ENCODE measurements at places on chromosomes 11 and 22.
A peak's percentile ranks its signal among the peaks of the same experiment; 100 is the strongest.

- DNase-seq: no peak
- no peaks in the 10 kb centered on the region for H3K4me1 ChIP-seq
- no peak overlapping the region for H3K4me3 ChIP-seq
Observed at GRCh38 chr11:27648840-27649239, 51.4 kb downstream of the BDNF start.

- no peak overlapping the region for H3K27ac ChIP-seq
- no peak overlapping the region for H3K4me3 ChIP-seq
- H3K36me3 ChIP-seq: peaks cover 54% of the 10 kb centered on the region
- DNase-seq: no peak
Observed at GRCh38 chr11:6596239-6596877, 7.1 kb downstream of the RRP8 start.

DNA sequence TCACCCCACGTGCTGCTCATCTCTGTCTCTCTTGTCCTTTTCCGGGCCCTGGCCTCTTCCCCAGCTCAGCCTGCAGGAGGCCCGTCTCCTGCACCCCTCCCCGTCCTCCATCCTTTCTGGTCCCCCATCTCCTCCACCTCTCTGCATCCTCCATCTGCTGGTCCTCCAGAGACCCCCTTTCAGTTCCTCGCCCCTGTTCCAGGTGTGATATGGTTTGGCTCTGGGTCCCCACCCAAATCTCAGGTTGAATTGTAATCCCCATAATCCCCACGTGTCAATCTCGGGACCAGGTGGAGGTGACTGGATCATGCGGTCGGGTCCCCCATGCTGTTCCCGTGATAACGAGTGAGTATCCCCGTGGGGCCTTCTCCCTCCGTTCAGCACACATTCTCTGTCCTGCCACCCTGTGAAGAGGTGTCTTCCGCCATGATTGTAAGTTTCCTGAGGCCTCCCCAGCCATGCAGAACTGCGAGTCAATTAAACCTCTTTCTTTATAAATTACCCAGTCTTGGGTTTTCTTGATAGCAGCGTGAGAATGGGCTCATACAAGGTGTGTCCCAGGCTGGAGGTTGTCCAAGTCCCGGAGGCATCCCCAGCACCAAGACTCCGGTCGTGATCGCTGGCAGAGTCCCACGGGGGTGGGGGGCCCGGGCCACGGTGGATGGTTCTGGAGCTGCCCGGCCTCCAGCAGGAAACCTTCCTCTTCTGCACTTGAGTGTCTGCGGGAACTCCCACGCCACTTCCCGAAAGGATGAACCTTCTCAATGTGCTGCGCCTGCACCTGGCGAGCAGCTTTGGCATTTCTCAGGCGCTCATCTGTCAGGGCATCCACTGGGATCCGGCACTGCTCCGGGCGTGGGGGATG lies 29.0 kb upstream of the TOLLIP start:
- peaks cover 6% of the 10 kb centered on the region for H3K4me1 ChIP-seq
- no peaks in the 10 kb centered on the region for H3K36me3 ChIP-seq
- no peak overlapping the region for H3K27ac ChIP-seq
- no peaks in the 10 kb centered on the region for H3K27me3 ChIP-seq
- no peak overlapping the region for H3K4me3 ChIP-seq

DNA sequence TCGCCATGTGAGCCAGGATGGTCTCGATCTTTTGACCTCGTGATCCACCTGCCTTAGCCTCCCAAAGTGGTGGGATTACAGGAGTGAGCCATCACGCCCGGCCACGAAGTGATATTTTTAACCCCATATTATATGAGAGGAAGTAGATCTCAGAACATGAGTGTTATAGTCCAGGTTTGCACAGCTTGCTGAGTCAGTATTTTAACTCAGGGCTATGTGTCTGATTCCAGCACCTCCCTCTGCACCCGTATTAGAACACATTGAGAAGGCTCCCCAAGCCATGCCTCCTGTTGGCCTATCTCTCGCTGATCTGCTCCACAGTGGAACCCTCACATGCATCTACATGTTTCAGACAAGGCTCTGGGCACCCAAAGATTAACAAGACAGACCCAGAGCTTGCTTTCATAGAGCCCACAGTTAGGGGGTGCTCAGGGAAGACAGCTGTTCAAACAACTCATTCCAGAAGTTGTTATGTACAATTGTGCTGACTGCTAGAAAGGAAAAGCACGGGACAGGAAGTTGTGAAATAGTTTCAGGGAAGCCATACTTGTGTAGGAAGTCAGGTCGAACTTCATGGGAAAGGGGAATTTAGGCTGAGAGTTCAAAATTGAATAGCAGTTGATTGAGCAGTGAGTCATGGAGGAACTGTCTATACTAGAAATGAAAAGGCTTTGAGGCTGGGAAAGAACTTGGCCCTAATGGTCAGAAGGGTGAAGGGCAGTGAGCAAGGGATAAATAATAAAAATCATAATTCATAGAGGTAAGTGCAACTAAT lies 49.3 kb upstream of the CLPB start:
- H3K4me1 ChIP-seq: peaks cover 8% of the 10 kb centered on the region

GRCh38 chr11:97109078-97109477 lies 719.3 kb downstream of the JRKL start:
- no peak overlapping the region for H3K4me3 ChIP-seq
- H3K27ac ChIP-seq: no peak overlapping the region
- no peak for DNase-seq
- H3K36me3 ChIP-seq: no peaks in the 10 kb centered on the region
- H3K4me1 ChIP-seq: no peaks in the 10 kb centered on the region

DNA sequence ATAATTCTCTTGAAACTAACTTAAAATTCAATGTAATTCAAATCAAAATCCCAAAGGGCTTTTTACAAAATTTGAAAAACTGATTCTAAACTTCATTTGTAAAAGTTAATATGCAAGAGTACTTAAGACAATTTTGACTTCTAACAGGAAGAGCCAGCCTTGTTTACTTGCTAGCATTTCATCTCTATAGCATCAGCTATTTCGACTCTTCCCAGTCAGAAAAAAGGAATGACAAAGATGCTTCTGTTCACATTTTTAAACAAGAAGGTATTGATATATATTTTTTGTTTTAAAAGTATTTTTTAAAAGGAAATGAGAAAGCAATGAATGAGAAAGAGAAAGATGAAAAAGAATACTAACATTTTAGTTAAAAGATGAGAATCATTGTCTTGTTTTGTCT lies 16.4 kb downstream of the SLN start:
- peak overlapping the region; percentile 66 for H3K27ac ChIP-seq
- DNase-seq: no peak
- no peaks in the 10 kb centered on the region for H3K27me3 ChIP-seq

DNA sequence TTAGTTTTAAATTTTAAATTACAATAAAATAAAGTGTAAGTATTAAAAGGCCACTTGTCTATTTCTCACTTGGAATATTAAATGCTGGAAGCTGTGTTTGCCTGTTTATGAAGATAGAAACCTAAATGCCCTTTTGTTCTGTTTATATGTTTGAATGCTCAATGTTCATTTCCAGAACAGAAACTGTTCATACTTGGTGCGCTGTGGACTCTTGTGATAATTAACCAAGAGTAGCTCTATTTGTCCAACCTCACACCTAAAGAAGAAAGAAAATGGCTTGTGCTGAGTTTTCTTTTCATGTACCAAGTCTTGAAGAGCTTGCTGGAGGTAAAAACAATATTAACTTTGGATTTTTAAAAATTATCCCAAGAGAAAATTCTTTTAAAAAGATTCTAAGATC lies 5.7 kb downstream of the C11orf54 start:
- H3K27me3 ChIP-seq: no peaks in the 10 kb centered on the region
- no peak overlapping the region for H3K27ac ChIP-seq
- no peaks in the 10 kb centered on the region for H3K4me1 ChIP-seq
- no peak for DNase-seq
- H3K4me3 ChIP-seq: no peak overlapping the region

DNA sequence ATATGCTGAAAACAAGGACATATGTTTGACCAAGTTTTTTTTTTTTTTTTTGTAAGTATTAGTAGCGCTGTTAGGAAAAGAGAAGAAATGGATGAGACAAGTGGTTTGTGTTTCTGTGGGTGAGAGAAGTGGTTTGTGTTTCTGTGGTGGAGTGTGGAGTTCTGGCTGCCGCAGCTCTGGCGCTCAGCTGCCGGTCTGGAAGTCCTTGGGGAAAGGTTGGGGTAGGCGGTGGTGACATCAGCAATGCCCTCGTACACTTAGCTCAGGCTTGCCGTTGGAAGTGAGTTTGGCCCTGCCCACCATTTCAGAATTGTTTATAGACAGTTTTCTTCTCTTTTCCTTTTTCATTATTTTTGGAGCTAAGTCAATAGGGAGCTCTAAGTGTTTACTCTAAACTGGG lies 116.6 kb downstream of the TBC1D22A start:
- no peaks in the 10 kb centered on the region for H3K36me3 ChIP-seq
- no peaks in the 10 kb centered on the region for H3K27me3 ChIP-seq
- no peak overlapping the region for H3K4me3 ChIP-seq
- H3K4me1 ChIP-seq: no peaks in the 10 kb centered on the region

- peak overlapping the region; percentile 27 for H3K4me3 ChIP-seq
- peak; percentile 94 for DNase-seq
- H3K4me1 ChIP-seq: peaks cover 6% of the 10 kb centered on the region
- peak overlapping the region; percentile 38 for H3K27ac ChIP-seq
- H3K27me3 ChIP-seq: no peaks in the 10 kb centered on the region
- no peaks in the 10 kb centered on the region for H3K36me3 ChIP-seq
Observed at GRCh38 chr22:49970528-49971231, 10.1 kb downstream of the PIM3 start.

DNA sequence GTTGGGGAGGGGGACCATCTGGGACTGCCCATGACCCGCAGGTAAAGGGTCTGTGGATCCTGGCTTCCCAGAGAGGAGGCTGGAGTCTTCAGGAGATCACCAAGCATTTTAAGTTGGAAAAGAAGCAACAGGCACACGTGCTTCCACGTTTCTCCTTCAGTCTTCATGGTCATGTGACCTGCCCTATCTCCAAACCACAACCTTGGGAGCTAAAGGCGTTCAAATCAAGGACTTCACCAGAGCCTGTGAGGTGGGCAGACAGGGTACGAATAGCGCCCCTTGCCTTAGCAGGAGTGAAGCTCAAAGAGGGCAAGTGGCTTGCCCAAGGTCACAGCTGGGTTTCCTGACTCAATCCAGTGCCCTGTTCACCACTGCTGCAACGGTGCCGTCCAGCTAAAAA lies 6.7 kb downstream of the TMEM184B start:
- no peaks in the 10 kb centered on the region for H3K4me1 ChIP-seq
- no peak overlapping the region for H3K27ac ChIP-seq
- DNase-seq: no peak
- no peak overlapping the region for H3K4me3 ChIP-seq
- no peaks in the 10 kb centered on the region for H3K27me3 ChIP-seq

DNA sequence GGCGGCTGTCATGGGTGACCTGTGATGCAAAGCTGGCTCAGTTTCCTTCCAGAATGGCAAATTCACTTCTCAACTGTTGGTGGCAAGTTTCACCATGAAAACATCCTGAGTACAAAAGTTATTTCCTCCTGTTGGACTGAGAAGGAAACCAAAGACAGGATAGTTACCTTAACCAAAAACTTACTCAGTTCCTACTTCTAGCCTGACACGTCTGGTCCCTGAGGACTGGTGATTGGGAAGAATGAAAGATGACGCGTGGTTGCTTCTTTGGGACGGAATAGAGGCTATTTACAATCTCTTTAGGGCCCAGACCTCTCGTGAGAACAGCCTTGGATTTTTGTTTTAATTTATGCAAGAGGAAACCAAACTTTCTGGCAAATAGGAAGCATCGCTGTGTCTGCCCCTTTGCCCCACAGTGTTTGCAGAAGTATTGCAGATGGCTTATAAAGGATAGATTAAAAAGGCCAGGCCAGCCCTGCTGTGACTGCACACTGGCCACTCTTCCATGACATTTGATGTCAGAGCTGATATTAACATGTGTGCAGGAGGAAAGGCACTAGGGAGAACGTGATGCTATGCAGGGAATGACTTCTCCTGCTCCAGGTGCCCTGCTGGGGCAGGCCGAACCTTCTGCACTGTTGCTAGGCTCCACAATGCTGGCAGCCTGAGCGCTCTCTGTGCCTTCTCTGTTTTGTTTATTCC lies 7.6 kb downstream of the VPS26B start:
- no peaks in the 10 kb centered on the region for H3K27me3 ChIP-seq
- peaks cover 19% of the 10 kb centered on the region for H3K36me3 ChIP-seq
- H3K4me3 ChIP-seq: no peak overlapping the region
- DNase-seq: no peak

DNA sequence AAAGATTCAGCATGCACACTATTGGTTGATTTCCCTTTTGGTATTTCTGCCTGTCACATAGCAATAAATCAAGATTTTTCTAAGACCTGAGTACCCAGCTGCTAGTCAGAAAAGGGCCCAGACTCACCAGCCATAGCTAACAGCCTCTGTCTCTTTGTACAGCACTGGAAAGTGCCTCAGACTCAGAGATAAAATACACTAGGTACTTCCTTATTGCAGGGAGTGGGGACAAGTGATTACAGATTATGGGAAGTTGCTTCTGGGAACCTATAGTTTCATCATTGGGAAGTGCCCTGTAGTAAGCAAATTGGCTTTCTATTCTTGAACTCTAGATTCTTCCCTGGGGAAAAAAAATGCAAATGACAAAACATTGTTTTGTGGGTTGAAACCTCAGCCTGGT lies at the start of gene CASP5:
TSS of gene CASP5 (minus strand) at position 166 of the 400 bp plus-strand sequence. CDS start at position 134, 32 bp downstream.
- DNase-seq: no peak
- H3K4me3 ChIP-seq: no peak within 1 kb of the TSS
- H3K4me1 ChIP-seq: no peaks in the 10 kb centered on the region
- H3K27me3 ChIP-seq: no peaks in the 10 kb centered on the region

GRCh38 chr22:29750559-29751538 lies 16.0 kb downstream of the ZMAT5 start:
- H3K4me1 ChIP-seq: no peaks in the 10 kb centered on the region
- H3K27ac ChIP-seq: no peak overlapping the region
- H3K4me3 ChIP-seq: no peak overlapping the region
- H3K27me3 ChIP-seq: no peaks in the 10 kb centered on the region

- no peaks in the 10 kb centered on the region for H3K36me3 ChIP-seq
- no peak for DNase-seq
- no peak overlapping the region for H3K4me3 ChIP-seq
- H3K4me1 ChIP-seq: no peaks in the 10 kb centered on the region
Observed at GRCh38 chr11:45751430-45751829, 53.5 kb upstream of the SLC35C1 start.

- no peak overlapping the region for H3K27ac ChIP-seq
- H3K4me1 ChIP-seq: no peaks in the 10 kb centered on the region
- H3K27me3 ChIP-seq: no peaks in the 10 kb centered on the region
- no peak for DNase-seq
- no peaks in the 10 kb centered on the region for H3K36me3 ChIP-seq
Observed at GRCh38 chr22:49322231-49322630, 505.4 kb downstream of the BRD1 start.

DNA sequence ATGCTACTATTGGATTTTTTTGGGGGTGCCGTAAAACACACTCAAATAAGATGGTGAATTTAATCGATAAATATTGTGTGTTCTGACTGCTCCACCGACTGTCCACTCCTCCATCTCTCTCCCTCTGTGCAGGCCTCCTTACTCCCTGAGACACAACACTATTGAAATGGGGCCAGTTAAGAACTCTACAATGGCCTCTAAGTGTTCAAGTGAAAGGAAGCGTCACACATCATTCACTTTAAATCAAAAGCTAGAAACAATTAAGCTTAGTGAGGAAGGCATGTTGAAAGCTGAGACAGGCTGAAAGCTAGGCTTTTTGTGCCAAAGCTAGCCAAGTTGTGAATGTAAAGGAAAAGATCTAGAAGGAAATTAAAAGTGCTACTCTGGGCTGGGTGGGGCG lies 156.7 kb downstream of the CTTN start:
- H3K27ac ChIP-seq: no peak overlapping the region
- no peaks in the 10 kb centered on the region for H3K4me1 ChIP-seq
- DNase-seq: no peak
- no peaks in the 10 kb centered on the region for H3K27me3 ChIP-seq
- H3K36me3 ChIP-seq: no peaks in the 10 kb centered on the region

Data from RWPE2 (cell line).